Heart right ventricle (tissue), 16 donors: ENCODE measurements at places on chromosomes 2 and 18. TPM values are rescaled to one million over a fixed set of nuclear protein-coding genes. Genes with fewer than 3 reads are reported as not detected.

DNA sequence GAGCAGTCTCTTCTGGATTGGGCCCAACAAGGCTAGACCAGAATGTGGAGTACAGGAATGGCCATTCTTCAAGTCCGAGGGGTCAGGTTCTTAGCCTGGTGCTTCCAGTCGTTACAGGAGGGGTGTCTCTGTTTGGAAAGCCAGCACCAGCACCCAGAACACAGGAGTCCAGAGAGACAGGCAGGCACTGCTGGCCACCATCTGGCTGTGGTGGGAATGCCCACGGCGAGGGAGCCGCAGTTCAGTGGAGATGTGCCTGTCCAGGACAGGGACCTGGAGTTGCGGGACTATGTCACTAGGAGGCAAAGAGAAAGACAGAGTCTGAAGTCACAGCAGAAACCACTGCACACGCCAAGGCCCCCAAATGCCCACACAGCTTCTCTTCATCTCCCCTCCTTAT lies 59.1 kb downstream of the TRABD2A start:
- no peak for DNase-seq
- H3K27ac ChIP-seq = no peak overlapping the region
- H3K4me3 ChIP-seq = no peak overlapping the region
- no peaks in the 10 kb centered on the region for H3K36me3 ChIP-seq
- no peaks in the 10 kb centered on the region for H3K27me3 ChIP-seq

UGT1A7 gene
- not detected for total RNA-seq

TUBA3D gene
- 9.1 TPM for total RNA-seq

G6PC2 gene
- 0.11 TPM for total RNA-seq

- peaks cover 13% of the 10 kb centered on the region for H3K4me1 ChIP-seq
- H3K27ac ChIP-seq = peak within 1 kb of the TSS; percentile 34
- H3K36me3 ChIP-seq = no peaks in the 10 kb centered on the region
- peak; percentile 7 for DNase-seq
- peaks cover 71% of the 10 kb centered on the region for H3K27me3 ChIP-seq
These were observed at the start of gene ACADL for GRCh38 chr2:210224941-210225672. Gene ACADL (minus strand): TSS chr2:210225447. CDS start chr2:210225263, 184 bp downstream.

- no peaks in the 10 kb centered on the region for H3K4me1 ChIP-seq
- DNase-seq = no peak
- H3K36me3 ChIP-seq = no peaks in the 10 kb centered on the region
- no peak overlapping the region for H3K27ac ChIP-seq
- H3K4me3 ChIP-seq = no peak overlapping the region
- H3K27me3 ChIP-seq = no peaks in the 10 kb centered on the region
These were observed 63.8 kb upstream of the EPHA4 start for GRCh38 chr2:221635949-221636348.
